ENCODE measurements at places on chromosomes 5 and 9.

- no peak for DNase-seq
These were observed 28.9 kb downstream of the YIPF5 start for GRCh38 chr5:144141585-144141984.

DNA sequence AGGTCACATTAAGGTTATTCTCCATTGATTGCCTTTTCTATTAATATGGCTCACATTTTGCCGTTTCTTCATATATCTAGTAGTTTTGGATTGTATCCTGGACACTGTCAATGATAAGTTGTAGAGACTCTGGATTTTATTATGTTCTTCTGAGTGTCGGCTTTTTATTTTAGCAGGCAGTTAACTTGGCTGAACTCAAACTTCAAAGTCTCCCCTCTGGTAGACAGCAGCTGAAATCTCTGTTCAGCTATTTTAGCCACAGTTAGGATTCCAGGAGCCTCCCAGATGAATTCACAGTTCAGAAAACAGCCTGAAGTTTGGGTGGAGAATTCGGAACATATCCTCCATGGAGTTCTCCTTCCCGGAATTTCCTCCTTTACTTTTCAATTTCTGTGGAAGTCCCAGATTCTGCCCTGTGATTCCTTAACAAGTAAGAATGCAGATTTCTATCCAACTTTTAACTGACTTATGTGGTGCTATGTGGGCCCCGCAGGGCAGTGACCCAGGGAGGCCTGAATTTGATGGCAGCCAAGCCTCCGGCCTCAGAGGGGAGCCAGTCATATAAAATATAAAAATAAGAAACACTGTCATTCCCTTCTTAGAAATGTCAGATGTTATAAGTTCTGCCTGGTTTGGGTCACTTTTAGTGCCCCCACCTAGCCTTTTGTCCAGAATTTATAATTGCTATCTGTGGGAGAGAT, 39.3 kb upstream of the MVB12B start:
- no peak for DNase-seq

- no peak for DNase-seq
These were observed 79.4 kb downstream of the AMBP start for GRCh38 chr9:113998525-113999255.

- no peak for DNase-seq
These were observed 170.1 kb downstream of the GADD45G start for GRCh38 chr9:89774858-89775370.

DNA sequence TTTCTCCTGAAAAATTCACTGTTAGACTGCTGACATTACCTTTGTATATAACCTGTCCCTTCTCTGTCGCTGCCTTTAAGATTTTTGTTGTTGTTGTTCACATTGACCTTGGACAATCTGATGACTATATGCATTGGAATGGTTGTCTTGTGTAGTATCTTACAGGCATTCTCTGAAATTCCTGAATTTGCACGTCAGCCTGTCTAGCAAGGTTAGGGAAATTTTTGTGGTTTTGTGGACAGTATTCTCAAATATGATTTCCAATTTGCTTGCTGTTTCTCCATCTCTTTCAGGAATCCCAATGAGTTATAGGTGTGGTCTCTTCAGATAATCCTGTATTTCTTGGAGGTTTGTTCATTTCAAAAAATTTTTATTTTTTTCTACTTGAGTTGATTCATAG, 140.8 kb downstream of the PRR16 start:
- no peak for DNase-seq

DNA sequence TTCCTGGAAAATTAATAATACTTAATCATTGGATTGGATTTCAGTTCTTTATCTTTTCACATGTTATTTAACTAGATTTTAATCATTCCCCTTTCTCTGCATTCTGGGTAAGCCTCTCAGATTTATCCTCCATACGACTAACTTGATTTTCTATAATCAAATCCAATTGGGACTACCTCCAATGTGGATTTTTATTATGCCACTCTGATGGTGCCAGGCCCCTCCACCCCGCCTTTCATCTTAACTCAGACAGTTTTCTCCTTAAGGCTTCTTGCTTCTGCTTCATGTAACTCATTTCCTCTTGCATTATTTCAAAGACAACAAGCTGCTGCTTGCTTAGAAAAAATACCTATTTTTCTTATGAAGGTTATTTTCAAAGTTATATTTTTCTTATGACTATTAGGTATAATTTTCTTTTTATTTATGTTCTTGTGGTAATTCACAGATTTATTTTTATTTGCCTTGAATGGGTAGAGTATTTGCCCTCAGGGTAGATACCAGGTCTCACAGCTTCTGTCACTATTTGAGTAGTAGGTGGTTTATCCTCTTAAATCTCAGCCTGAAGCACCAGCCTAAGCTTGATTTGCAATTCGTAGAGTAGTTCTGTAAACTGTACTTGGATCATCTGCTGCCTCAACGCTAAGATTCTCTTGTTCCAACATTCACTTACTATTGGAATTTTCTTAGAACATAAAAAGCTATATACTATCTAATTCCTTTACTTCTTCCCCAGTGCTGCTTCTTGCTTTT, 659.0 kb upstream of the ARRDC3 start:
- DNase-seq: no peak

DNA sequence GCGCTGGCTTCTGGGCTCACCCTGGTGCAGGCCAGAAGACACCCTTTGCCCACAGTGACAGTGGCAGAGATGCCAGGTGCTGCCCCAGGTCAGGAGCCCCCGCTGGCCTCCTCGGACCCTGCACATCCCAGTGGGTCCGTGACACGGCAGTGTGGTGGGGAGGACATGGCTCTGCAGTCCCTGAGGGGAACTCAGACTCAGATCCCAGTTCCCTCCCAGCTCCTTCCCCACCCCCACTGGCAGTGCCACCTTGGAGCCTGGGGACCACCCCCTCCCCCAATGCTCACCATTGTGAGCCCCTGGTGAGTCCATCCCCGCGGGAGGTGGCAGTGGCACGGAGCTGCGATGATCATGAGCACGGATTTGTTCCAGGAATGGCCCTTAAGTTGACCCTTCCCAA, 562 bp upstream of the CCDC187 start:
- no peak for DNase-seq

DNA sequence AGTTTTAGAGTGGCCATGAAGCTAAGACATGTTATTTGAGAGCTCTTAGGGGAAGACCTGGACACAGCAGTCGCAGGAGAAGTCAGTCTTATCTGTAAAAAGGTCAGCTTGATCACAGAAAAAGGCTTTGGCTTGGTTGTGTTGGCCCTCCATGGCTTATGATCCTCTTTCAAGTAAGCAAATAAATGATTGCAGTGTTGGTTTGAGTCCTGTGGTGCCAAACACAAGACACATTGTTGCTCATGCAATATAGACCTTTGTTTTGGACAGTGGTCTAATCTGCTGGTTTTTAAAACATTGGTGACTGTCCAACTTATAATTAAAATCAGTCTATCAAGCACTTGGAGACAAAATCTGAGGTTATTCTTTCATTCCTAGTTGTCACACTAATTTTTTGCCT, 54.0 kb downstream of the DOCK8 start:
- DNase-seq: no peak

GRCh38 chr5:124683917-124684555, 62.4 kb downstream of the ZNF608 start:
- DNase-seq: no peak

DNA sequence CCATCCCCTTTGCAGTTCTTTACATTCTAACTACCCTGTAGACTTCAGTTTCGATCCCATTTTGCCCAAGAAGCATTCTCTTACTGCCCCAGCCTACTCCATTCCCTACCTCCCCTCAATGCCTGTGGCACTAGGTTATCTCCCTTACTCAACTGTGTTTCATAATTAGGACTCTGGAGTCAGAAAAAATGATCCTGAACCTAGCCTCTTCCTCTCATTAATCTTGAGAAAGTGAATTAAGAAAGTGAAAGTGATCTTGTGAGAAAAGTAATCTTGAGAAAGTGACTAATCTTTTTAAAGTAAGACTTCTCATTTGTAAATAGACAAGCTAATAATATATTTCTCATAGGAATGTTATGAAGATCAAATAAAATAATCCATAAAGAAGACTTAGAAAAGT, 444.0 kb upstream of the TRPC7 start:
- DNase-seq: no peak

- no peak for DNase-seq
These were observed 97.1 kb upstream of the IFNE start for GRCh38 chr9:21579247-21579671.

GRCh38 chr5:17854901-17855300, 220.6 kb downstream of the TAF11L14 start:
- no peak for DNase-seq

- DNase-seq: no peak
These were observed 265.4 kb upstream of the VLDLR start for GRCh38 chr9:2356041-2356790.
